ENCODE measurements at places on chromosomes 12 and 14. TPM values are rescaled to one million over a fixed set of nuclear protein-coding genes. Genes with fewer than 3 reads are reported as not detected.

Gene PTHLH
- 0.51 TPM for total RNA-seq

Gene C3AR1
- total RNA-seq = 1.5 TPM

Gene TAS2R14
- total RNA-seq = 3.7 TPM

Gene KLHL28
- 9.7 TPM for total RNA-seq

Gene CLEC4C
- 1.3 TPM for total RNA-seq

Gene PFKM
- total RNA-seq = 36.9 TPM
